Thoracic aorta endothelial cell (primary cell): ENCODE measurements at places on chromosomes 2 and 18. TPM values are rescaled to one million over a fixed set of nuclear protein-coding genes. Genes with fewer than 3 reads are reported as not detected.

The GNLY gene
- total RNA-seq, result not detected in 2 replicates

The ANKRD30BL gene
- not detected in 2 replicates for total RNA-seq

The CCDC68 gene
- 3.0 and 6.4 TPM in 2 replicates for total RNA-seq

The PUM2 gene
- 71.4 and 85.6 TPM in 2 replicates for total RNA-seq

The SMYD5 gene
- 16.1 and 23.0 TPM in 2 replicates for total RNA-seq
